Midbrain (tissue), 1 donor: ENCODE measurements at places on chromosomes 16 and 17.

DNA sequence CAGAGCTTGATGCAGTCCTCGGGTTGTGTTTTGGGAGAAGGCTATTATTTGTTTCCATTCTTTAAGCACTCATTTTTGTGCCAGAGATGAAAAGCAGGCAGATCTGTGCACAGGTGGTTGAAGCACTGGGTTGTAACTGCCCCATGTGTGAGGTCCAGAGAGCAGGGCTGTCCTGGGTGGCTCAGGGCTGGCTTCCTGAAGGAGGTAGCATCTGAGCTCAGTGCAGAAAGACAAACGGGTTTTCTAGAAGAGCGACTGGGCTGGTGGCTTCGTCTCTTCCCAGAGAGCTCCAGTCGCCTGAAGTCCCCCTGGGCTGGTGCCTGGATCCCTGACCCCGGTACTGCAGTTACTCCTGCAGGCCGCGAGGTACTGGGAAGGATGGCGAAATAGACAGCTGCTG lies 274.0 kb downstream of the SNX29 start:
- DNase-seq: no peak

- DNase-seq: no peak
These were observed 68.1 kb upstream of the IRX5 start for GRCh38 chr16:54862529-54862928.

DNA sequence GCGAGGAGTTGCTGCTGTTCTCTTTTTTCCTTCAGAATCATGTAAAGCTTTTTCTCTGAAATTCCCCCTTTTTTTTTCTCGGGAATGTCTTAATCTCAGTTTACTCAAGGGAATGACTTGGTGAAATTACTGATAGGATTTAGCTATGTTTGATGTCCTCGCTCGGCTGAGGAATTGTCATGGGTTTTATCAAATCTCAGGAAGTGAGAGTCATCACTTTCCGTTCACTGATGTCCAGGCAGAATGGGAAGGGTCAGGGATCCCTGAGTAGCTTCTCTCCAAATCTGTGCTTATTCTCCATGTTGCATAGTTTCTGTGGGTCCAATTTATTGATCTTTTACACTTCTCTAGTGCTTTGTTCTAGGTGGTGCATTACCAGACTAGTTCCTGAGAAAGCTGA lies 6.3 kb downstream of the IGSF6 start:
- DNase-seq: no peak

DNA sequence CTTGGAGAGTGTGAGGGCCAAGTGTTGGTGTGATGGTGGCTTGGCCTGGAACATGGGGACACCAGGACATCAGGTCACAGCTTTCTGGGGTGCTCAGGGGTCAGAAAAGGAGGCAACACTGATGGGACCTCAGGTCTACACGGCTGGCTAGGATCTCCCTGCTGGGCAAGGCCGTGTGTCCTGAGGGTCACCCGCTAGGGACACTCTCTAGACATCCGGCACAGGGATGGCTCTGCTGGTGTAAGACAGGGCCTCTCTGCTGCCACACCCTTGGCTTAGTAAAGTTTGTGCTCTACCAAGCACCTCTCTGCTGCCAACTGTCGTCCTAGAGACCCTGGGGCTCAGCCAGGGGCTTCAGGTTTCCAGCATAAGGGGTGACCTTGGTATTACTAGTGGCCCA lies 16.3 kb downstream of the SLC13A5 start:
- no peak for DNase-seq

GRCh38 chr16:19185510-19185851 lies 17.4 kb downstream of the SYT17 start:
- no peak for DNase-seq

DNA sequence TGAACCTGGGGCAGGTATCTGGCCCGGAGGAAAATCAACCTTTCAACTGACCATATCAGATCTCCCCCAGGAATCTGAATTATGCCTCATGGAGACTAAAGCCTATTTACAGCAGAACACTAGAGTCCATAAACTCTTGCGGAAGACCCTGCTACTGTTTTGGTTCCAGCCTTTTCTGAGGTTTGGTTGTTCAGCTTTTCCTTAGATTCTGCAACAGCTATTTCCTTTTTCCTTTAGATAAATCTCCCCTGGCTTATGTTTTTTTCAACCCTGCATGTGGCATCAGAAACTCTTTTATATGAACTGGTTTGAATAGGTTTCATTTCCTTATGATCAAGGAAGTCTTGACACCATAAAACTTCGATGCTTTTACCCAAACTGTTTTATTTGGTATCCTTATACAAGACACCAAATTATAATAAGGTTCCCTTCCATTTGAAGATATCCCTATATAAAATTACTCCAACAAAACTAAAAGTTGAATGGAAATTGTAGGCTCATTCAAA lies 13.1 kb downstream of the SPOP start:
- no peak for DNase-seq

GRCh38 chr16:6888531-6888930 lies 444.1 kb upstream of the RBFOX1 start:
- DNase-seq: no peak

GRCh38 chr16:1070084-1070863 lies 2.3 kb upstream of the SSTR5 start:
- DNase-seq: no peak

DNA sequence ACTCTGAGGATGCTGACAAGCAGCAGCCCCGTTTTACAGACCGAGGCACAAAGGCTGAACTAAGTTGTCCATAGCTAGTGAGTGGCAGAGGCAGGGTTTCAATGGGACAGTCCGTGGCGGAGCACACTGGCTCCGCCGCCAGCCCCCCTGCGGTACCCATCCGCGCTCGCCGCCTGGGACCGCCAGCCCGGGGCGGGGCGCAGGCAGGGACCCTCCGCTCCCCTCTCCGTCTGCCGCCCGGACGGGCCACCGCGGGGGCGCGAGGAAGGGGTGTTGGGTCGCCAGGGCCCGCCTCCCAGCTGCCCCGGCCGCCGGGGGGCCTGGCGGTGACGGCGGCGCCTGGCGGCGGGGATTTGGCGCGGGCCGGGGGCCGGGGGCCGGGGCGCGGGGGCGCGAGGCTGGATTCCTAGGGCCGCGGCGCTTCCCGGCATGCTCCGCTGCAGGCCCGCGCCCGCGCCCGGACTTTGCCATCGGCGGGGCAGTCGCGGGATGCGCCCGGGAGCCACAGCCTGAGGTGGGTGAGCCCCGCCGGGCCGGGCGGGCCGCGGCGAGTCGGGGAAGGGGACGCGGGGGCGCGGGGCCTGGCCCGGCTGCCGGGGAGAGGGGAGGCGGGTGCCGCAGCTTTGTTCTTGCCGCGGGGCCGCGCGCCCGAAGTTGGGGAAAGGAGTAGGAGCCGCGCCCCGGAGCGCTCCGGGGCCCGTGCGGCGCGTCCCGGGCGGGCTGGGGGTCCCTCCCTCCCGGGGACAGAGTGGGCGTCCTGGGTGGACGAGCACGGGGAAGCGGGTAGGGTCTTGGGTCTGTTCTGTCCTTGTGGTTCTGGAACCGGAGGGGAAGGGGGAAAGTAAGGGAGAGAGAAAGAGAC lies at the start of gene TMEM98:
TMEM98 (plus strand) TSS at position 430 of the 862 bp plus-strand sequence. CDS start 3,376 bp downstream, outside the sequence.
- peak; percentile 71 for DNase-seq

DNA sequence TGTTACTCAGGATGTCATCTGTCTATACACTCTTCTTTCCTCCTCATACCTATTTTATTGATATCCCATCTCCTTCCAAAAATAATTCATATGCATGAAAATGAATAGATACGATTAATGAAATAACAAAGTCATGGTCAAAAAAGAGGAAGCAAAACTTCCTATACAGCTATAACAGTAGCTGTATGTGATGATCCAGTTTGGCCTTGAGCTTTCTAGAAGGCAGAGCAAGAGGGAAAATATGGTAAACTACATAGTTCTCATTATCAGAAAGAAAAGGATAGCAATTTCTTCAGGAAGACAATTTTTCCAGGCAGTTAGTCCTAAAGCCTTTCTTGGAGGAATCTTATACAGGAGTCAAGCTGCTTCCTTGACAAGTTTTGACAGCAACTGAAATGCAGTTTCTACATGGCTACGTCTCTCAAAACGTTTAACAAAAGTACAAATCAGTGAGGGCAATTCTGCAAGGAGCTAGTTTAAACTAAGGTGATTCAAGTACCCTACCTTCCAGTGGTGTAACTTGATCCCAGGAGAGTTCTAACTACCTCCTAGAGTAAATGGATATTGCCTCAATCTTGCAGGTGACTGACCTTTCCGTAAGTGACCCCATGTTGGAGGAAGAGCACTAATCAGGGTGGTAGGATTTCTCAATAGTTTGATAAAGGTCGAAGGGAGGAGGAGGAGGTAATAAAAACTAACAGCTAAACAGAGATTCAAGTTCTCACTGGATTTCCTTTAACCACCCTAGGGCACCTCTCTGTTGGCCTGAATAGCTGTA lies 1.0 kb downstream of the SPAG5 start:
- DNase-seq: no peak

DNA sequence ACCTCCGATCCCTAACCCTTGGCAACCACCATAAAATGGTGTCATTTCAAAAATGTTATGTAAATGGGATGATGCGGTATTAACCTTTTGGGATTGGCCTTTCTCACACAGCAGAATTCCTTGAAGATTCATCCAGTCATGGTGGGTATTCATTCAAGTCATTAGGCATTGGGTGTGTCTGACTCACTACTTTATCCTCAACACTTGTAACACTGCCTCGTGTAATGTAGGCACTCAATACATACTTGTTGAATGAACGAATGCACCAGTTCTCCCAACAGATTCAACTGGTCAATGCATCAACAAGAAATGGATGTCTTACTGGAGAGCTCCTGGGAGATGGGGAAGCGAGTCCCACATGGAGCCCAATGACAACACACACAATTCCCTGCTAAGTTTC lies 21.8 kb upstream of the GAN start:
- DNase-seq: no peak

DNA sequence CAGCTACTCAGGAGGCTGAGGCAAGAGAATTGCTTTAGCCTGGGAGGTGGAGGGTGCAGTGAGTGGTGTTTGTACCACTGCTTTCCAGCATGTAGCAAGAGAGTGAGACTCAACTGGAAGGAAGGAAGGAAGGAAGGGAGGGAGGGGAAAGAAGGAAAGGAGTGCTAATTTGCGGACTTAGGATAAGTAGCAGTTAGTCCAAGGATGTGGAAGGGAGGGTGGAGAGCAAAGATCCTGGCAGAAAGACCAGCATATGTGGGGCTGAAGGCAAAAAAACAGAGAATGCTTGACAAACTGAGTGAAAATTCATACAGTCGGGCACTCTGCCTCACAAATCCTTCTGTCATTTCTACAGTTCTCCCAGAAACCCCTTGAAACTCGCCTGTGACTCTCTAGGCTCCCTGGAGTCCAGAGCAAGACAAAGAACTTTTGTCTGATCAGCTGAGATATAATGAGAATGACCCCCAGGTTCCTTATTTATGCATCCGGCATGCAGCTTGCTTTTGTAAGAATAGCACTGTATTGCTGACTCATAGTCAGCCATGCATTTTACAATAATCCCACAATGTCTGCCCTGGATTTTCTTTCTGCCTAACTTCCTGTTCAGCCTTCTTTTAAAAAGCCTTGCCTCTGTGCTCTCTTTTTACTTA lies 31.5 kb downstream of the CDK5RAP3 start:
- peak; percentile 16 for DNase-seq

DNA sequence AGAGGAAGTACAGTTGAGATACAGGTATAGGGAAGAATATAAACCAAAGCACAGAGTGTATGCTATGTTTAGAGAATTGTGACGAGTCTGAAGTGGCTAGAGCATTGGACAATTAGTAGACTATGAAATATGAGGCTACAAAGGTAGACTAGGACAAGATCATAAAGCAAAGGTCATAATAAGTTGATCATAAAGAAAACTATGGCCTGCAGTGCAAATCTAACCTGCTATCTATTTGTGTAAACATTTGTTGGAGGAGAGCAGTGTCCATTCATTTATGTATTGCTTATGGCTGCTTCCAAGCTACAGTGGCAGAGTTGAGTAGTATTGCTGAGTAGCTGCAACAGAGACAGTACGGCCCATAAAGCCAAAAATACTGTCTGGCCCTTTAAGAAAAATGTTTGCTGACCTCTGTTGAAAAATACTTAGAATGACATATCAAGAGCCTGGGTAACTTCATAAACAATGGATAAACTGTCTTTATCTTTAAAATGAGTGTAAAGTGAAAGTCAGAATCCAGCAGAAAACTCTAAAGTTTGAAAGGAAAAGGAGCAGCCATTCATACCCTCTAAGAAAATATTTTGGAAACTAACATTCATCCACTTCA lies 14.5 kb upstream of the OR1E2 start:
- no peak for DNase-seq
